ENCODE measurements at places on chromosomes 7 and 10. TPM values are rescaled to one million over a fixed set of nuclear protein-coding genes. Genes with fewer than 3 reads are reported as not detected.

- no peak for DNase-seq
Observed at GRCh38 chr10:12419262-12419847, 70.0 kb downstream of the CAMK1D start.

- DNase-seq = no peak
Observed at GRCh38 chr7:148503900-148504487, 86.6 kb upstream of the C7orf33 start.

The HECTD2 gene
- 3.0 TPM for total RNA-seq

- no peak for DNase-seq
Observed at GRCh38 chr7:151592868-151593486, 73.3 kb upstream of the RHEB start.

The HERC4 gene
- total RNA-seq = 28.3 TPM

The PNLIPRP1 gene
- total RNA-seq = not detected

DNA sequence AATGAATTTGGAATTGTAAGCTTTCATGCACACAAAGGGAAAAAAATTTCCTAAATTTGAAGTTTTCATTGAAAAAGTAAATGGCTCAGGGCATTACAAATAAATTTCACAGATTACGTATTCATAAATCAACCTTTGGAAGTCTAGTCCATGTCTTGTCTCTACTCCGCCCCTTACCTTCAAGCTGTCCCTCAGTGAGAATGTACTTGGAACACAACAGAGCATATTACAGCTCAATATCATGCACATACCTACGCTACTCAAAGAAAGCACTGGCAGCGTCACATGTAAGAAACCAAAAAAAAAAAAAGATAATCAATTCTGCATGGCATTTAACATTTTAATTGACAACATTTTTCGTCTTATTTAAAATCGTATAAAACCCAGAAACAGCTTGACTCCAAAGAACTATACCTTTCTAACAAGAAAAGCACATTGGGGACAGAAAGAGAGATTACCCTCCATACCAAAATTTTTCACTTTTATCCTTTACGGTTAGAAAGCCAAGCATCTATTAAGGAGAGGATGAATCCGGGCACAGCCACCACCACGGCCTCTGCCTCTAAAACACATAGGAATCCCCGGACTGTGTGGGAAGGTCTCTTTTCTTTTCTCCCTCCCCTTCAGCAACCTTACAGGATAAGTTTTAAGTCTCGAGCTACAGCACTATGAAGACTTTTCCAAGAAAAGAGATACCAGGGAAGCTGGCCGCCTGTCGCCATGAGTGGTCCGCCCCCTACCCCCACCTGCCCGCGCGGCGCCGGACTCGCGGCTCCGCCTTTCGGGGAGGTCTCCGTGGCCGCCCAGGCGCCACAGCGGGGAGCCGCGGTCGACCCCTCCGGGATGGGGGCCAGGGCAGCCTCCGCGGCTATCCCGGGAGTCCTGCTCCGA lies 1.1 kb downstream of the JMJD1C start:
- no peak for DNase-seq

DNA sequence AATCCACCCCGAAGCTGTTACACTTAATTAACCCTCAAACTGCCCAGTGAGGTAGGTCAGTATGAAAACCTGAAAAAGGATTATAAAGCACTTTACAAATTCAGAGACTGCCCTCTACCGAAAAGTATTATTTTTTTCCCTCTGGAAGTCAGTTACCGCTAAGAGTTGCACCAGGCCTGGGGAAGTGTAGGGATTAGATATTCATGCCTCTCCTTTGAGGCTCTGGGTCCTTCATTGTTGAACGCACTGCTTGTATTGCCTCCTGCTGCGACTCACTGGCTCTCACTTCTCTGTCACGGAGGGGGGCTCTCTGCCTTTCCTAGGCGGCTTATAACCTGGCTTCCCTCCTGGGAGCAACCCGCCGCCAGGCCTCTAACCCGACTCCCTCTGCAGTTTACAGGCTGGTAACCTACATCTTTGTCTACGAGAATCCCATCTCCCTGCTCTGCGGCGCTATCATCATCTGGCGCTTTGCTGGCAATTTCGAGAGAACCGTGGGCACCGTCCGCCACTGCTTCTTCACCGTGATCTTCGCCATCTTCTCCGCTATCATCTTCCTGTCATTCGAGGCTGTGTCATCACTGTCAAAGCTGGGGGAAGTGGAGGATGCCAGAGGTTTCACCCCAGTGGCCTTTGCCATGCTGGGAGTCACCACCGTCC lies 2.7 kb downstream of the RHBDD2 start:
- no peak for DNase-seq

- DNase-seq = no peak
Observed at GRCh38 chr10:36538953-36539586, 586.3 kb upstream of the ANKRD30A start.

The NODAL gene
- not detected for total RNA-seq

The FOXI2 gene
- total RNA-seq = not detected

GRCh38 chr7:40918701-40919271 lies 784.0 kb downstream of the SUGCT start:
- no peak for DNase-seq

- no peak for DNase-seq
Observed at GRCh38 chr10:4883079-4883739, 57.2 kb downstream of the AKR1E2 start.

GRCh38 chr7:103875718-103876117 lies 113.7 kb downstream of the RELN start:
- no peak for DNase-seq

The BAG3 gene
- total RNA-seq = 151 TPM

The PTPRN2 gene
- 1.3 TPM for total RNA-seq

The SEMA3A gene
- 1.2 TPM for total RNA-seq

The LIPK gene
- not detected for total RNA-seq

The SPDYE9 gene
- not detected for total RNA-seq

- DNase-seq = no peak
Observed at GRCh38 chr7:110170841-110171240, 920.1 kb upstream of the LRRN3 start.

GRCh38 chr10:69451209-69451783 lies at the start of gene TSPAN15:
Gene TSPAN15 (plus strand): TSS chr10:69451465. CDS start chr10:69451595, 130 bp downstream.
- peak; percentile 94 for DNase-seq

DNA sequence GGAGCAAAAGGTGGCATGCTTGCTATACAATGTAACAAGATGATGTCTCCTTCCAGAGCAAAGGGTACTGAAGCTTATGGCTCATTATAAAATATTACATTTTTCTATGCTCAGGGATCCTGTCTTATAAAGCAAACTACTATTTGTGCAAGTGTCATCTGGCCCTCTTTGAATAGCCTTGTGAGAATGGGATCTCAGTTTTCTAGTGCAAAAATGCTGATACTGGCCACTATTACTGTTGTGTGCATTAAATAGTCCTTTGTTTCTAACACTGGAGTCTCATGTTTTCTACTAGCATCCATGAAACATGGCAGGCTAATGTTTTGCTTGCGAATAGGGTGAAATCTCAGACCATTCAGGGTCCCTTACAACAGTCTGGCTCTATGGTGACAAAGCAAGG lies 823.0 kb downstream of the REEP3 start:
- DNase-seq = no peak

DNA sequence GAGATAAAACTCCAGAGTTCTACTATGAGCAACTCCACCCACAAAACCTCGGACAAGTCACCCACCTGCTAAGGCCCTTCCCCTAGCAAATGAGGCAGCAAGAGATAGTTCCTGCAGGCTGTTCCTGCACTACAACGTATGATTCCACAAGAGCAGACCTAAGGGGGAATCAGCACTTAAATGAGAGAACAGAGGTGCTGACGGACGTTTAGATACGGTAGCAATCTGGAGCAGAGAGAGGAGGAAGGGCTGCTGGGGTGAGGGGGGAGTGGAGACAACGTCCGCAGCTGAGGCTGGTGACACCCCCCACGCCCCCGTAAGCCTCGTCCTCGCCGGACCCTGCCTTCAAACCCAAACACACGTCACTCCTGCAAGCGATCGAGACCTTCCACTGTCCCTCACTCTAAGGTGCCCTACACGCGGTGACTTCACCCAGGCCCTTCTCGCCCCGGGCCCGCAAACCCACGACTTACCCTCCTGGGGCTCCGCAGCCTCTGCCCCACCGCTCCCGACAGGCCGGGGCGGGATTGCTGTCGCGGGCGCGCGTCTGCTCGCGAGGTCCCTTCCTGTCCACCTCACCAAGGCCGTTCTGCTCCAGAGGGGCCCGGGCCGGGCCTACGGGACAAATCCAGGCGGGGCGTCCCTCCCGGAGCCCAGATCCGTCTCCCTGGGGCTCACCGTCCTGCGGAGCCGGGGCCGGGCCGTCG lies 635 bp downstream of the ZNF12 start:
- peak; percentile 45 for DNase-seq

DNA sequence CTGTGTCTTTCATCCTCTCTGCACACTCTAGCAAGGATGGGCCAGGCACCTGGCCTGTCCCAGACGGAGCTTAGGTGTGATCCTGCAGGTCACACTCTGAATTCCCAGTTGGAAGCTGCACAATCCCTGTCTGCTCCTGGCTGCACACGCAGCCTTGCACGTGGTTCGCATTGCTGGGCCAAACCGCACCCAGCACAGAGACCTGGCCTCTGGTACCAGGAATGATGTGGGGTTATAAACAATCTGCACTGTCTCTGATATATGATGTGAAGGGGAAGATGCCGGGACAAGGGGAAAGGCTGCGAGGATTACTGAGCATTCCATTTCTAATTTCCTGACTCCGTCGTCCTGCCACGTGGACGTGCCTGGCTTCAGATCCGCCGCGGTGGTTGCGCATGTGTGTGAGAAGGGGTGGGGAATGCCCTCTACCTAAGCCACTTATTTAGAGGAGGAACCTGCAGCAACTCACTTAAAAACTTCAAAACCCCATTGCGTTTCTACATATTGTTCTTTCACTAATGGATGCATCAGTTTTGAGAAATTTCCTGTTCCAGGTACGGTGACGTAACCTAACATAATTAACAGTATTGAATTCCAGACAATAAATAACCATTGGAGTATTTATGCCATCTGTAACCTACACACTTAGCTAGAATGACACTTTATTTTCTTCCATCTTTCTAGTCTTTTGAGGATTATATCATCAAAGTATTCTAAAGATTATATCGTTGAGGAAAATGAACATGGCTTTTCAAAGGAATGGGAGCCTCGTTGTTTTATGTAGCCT lies 559.7 kb upstream of the MGMT start:
- DNase-seq = no peak

DNA sequence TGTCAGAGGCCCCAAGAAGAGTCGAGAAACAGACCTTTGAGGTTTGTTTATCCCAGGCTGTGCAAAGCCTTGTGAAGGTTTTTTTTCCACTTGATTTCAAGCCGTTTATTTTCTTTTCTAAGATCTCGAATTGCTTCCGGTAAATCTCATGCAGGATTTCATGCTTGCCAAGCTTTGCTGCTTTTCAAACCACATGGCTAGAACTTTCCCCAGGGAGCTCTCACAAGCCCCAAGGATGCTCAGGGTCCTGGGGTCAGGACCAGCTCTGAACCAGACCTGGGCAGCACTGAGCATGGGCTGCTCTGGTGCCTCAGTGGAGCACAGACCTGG lies 48.0 kb upstream of the AQP1 start:
- DNase-seq = no peak

DNA sequence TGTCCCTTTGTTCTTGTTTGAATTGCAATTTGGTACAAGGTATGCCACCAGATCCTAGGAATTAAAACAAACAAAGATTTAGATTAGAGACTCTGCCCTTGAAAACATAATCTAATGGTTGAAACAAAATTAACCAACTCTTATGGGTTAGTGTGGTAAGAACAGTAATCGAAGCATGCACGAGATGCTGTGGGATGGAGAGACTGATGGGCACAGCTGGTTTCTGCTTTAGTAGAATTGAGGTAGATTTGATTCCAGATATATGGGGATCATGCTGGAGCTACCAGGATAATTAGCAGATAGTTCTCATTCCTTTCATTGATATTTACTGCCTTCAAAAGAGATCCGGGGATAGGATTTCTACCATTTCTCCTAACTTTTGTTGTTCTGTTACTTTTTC lies 20.4 kb upstream of the SEMA4G start:
- DNase-seq = no peak

The AASS gene
- 24.1 TPM for total RNA-seq

DNA sequence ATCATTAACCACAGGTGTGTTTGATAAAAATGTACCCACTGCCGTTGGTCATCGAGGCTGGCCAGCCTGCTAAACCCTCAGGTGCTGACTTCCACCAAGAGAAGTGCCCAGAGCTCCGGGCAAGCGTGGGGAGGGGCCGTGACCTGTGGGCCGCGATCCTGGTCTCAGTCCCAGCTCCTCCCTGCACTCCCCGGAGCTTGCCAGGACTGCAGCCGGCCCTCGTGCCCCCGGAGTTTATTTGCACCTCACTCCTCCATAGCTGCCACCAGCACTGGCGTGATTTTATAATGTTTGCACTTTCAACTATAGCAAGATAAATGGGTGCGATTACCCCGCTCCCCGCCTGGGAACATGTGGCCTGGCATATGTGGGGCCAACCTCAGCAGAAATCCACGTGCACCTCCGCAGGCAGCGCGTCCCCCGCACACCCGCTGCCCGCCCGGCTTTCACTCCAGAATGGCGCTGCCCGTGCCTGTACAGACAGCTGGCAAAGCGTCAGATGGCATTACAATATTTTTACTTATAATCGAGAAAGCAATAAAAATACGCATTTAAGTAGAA lies 30.8 kb downstream of the UNCX start:
- DNase-seq = peak; percentile 21

- DNase-seq = no peak
Observed at GRCh38 chr10:58844680-58845079, 331.8 kb upstream of the PHYHIPL start.

The CCL24 gene
- 0.47 TPM for total RNA-seq

- peak; percentile 37 for DNase-seq
Observed at GRCh38 chr10:88233870-88234269, 349.2 kb downstream of the RNLS start.

GRCh38 chr7:8251195-8251594 lies 10.8 kb downstream of the ICA1 start:
- DNase-seq = no peak

The RNLS gene
- total RNA-seq = 23.1 TPM

DNA sequence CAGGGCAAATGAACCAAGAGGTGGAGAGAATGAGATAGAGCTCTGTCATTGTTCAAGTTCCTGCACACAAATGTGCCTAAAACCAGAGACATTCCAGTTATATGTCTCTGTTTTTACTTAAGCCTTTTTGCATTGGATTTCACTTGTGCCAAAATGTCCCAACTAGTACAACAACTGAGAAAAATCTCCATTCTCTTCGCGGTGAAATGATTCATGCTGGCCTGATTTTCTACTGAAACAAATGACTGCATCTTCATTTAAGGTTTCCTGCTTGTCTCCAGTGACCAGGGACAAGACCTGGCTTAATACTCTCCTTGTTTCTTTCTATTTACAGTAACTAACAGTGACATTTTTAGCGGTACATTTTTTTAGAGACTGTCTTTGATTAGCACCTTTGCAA lies 714.9 kb downstream of the KCNMA1 start:
- no peak for DNase-seq

The AGR2 gene
- total RNA-seq = not detected

The UBTD1 gene
- 28.1 TPM for total RNA-seq

The AMPH gene
- total RNA-seq = 2.1 TPM
